Cerebellum (tissue), 4 donors: ENCODE measurements at places on chromosomes 7 and 10. TPM values are rescaled to one million over a fixed set of nuclear protein-coding genes. Genes with fewer than 3 reads are reported as not detected.
A peak's percentile ranks its signal among the peaks of the same experiment; 100 is the strongest.

GRCh38 chr7:69213878-69214277 lies 384.4 kb upstream of the AUTS2 start:
- no peak for DNase-seq

DNA sequence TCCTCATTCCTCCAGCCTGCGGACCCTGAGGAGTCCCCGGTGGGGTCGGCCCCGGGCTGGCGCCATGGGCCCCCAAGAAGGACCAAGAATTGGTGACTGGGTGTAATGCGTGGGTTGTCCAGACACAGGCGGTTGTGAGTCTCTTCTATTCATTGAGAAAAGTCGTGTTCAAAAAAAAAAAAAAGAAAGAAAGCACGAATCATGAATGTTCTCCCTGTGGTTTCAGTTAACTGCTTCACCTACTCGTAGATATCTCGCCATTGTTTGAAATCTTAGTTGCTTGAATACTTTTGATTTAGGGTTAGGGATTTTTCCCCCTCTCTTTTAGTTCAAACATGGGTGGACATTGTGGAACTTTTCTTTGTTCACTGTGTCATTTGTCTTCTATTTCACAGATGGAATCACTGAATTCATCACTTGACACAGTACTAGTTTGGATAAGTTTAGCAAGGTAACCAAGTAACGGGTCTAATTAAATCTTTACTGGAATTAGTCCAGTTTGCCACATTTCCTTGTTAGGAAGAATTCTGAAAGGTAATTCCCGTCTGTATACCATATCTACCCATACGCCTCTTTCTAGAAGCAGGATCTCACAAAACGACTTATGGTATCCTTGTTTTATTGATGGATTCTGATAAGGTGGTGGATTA lies 775 bp downstream of the STARD3NL start:
- peak; percentile 40 for DNase-seq

Gene PDE6C
- not detected for total RNA-seq

DNA sequence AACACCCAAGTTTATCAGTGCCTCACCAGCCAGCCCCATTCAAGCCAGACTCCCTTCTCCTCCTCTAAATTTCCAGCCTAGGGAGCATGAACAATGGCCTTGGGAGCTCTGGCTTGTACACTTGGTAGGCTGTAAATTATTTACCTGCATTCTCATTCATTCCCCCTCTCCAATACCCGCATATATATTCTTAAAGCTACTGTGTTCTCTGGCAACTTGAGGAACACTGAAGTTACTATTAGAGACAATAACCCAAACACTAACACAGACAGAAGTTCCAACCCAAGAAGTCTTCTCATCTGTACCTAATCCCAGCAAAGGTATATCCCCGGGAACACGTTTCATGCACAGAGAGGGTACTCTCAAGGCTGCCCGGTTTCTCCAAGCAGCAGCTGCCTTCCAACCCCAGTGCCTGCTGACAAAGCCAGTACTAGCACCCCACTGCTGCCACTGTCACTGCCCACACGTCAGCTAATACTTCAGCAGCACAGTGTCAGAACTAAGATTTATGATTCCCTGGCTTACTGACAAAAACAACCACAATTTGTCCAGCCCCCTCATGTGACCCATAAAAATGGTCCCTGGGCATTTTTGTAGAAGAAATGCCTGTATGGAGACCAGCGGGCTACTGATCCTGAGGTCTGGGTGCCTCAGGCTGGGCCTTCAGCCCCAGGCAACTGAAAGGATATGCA lies 3.1 kb downstream of the WDR91 start:
- DNase-seq = no peak

DNA sequence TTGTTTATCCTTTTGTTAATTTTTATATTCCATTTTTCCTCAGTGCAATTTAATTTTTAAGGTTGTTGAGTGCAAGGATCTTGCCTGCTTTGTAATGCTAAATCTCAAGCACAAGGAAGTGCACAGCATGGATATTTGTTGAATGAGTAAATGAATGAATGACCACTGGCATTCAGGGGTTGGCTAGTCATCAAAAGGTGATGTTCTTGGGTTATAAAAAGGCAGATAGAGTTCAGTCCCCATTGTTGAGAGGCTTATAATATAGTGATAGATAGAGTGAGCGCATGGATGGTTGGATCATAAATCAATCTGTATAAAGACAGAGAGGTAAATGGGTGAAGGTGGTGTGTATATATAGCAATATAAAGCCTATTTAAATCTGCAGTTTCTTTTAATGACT lies 193.2 kb upstream of the KLF6 start:
- DNase-seq = no peak

DNA sequence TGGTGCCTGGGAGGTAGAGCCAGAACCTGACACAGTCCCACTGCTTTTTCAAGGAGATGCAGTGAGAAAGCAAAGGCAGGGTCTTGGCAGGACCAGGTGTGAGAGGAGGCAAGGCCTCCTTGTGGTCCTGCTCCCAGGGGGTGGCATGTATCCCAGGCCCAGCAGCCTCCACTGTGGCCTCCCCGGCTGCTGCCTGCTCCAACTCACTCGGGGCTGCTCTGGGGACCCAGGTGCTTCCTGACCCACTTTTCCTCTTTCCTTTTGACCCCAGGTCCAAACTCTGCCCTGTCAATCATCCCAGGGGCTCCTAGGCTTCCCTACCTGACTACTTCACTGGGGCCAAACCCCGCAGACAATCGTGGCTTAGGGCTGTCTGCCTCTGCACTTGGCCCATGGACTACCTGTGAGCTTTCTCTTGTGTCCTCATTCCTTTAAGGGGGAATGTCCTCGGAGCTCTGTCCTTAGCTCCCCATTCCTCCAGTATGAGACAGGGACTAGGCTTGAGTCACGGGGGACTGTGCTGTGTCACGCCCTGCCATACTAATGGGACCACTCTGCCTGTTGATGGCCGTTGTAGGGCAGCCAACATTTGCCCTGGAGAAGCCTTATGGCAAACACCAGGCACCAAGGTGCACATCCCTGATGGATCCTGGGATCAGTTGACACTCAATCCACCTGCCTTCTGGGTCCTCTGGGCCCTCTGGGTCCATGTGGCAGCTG lies 1.1 kb upstream of the AEBP1 start:
- DNase-seq = no peak

- DNase-seq = peak; percentile 43
These were observed 559 bp downstream of the DBF4 start for GRCh38 chr7:87876869-87877234.

DNA sequence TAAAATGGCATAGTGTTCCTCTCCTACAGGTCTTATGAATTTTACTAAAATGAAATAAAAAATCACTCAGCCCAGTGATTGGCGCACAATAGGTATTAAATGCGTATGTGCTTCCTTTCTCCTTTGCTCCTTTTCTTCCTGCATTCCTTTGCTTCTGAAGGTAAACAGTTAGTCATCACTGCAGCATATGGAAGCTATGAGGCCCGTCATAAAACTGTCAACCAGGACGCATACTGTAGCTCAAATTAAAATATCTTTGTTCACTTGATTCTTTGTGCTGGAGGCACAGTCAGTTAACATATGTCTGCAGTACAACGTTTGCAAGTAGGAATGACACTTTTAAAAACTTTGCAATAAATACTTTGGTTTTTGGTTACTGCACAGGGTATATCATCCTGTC lies 374.7 kb downstream of the TCERG1L start:
- DNase-seq = no peak

Gene FKBP6
- not detected for total RNA-seq

DNA sequence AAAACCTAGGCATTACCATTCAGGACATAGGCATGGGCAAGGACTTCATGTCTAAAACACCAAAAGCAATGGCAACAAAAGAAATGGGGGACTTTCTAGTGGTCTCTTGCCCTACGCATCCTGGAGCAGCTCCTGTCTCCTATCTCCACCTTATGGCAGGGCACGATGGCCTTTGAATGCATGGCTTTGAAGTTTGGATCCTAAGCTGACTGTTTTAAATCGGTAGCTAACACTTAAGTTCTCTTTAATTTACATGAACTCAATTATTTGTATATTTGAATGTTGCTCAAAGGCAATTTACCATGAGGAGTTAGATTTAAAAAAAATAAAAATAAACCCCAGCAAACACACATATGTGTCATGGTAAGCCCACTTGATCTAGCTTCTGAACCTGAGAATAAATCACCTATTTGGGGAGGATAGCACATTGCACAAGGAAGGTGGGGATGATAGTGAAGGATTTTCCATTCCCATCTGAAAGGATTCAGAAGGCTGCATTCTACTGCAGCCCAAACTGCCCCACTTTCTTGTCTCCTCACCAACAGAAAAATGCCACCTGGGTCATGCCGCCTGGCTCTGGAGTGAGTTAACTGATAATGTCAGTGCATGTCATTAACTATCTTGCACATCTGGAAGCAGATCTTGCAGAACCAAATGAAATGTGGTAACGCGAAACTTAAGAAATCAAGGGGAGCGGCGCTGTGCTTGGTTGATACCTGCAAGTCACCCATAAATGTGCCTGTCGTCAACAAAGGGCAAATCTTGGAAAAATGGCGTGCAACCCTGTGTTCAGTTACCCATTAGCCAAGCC lies 12.4 kb downstream of the KLF6 start:
- DNase-seq = no peak
